Stimulated activated CD4-positive, alpha-beta T cell treated with anti-CD3 and anti-CD28 coated beads, Interleukin-4, amount 100 ng/mL, for 48 hours (primary cell): ENCODE measurements at places on chromosomes 2 and 18.

DNA sequence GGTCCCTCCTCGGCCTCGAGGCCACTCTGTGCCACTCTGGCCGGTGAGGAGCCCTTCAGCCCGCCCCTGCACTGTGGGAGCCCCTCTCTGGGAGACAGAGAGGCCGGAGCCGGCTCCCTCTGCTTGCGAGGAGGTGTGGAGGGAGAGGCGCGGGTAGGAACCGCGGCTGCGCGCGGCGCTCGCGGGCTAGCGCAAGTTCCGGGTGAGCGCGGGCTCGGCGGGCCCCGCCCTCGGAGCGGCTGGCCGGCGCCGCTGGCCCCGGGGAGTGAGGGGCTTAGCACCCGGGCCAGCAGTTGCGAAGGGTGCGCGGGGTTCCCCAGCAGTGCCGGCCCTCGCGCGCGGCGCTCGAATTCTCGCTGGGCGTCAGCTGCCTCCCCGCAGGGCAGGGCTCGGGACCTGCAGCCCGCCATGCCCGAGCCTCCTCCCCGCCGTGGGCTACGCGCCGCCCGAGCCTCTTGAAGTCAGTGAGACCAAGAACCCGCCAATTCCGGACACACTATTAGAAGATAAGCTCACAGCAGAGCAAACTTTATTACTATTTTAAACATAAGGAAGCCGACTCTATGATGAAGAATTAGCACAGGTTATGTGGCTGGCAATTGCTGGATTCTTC lies 825.8 kb upstream of the FANCL start:
- DNase-seq, result no peak

- DNase-seq, result no peak
Observed at GRCh38 chr2:140624200-140624599, 1506.6 kb downstream of the LRP1B start.

GRCh38 chr2:106709229-106709628 lies 176.7 kb downstream of the ST6GAL2 start:
- no peak for DNase-seq

DNA sequence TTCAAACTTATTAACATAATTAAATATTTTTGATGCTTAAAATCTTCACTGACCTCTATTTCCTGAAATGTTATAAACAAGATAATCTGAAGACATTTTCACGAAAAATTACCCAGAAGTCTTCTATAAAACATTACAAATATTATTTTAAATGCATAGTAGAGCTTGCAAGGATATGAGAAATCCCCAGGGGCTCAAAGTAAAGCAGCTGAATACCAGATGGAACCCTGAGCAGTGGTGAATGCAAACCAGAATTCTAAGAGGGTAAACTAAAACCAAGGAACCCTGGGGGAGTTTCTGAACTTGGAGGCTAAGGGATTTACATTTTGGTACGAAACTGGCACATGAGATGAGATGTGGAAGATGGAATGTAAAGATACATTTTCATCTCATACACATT lies 83.6 kb downstream of the FSHR start:
- no peak for DNase-seq

DNA sequence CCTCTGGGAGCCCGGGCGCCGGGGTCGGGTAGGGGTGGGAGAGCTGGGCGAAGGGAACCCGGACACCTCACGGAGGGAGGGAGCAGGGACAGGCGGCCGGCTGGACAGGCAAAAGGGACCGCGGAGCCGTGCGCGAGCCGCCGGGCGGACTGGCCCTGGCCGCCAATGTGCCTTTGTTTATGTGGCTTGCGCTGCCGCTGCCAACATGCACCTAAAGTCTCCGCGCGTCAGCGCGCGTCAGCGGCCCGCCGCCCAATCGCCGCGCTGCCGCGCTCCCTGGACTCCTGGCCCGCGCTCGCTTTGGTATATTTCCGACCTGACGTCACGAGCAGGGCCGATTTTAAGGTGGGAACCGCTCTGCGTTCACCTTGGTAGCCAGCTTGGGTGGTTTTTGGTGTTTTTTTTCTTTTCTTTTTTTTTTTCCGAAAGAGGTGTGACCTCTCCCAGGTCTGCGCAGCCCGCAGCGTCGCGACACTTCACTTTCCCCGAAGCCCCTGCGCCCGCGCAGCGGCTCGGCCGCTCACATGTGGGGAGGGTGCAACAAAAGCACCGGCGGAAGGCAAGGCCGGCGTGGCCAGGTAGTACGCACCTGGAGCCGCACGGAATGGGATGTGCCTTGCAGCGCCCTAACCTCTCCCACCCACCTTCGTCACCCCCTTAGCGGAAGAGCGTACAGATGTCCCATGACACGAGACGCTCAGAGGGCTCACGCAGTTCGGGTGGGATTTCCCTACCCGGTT lies at the start of gene NR4A2:
Gene NR4A2, minus strand, starts transcription at position 188 of the 740 bp plus-strand sequence. CDS start 2,535 bp downstream, outside the sequence.
- peak; percentile 80 for DNase-seq
